ENCODE measurements at places on chromosomes 6 and 20.

- no peak for DNase-seq
Measured at GRCh38 chr6:133247581-133247980, 6.4 kb downstream of the EYA4 start.

DNA sequence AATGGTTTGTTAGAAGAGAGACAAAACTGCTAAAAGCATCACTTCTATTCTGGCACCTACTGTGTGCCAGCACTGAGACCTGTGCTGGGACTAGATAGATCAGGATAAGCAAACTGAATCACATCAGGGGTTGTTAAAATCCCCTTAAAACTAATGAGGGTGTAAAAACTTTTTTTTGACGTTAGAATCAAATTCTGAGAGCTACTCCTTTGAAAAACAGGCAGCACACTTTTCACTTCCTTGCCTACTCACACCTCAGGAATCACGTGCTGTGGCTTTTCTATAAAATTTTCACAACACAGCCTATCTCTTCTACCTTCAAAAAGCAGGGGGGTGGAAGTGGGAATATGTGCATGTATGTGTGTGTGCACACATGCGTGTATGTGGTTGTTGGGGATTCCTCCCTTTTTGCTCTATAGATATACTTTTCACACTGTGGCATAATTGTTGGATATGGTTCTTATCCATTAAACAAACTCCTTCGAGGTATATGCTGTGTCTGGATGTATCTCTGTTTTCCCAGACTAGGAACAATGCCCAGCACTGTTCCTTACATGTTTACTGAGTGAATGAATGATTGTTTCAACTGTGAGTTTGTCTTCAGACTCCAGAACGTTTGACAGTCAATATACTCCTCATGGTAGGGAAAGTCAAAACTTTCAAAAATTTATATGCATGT lies 105.4 kb downstream of the FYN start:
- DNase-seq: no peak

- peak; percentile 76 for DNase-seq
Measured at GRCh38 chr20:38252292-38253288, 7.9 kb downstream of the KIAA1755 start.

DNA sequence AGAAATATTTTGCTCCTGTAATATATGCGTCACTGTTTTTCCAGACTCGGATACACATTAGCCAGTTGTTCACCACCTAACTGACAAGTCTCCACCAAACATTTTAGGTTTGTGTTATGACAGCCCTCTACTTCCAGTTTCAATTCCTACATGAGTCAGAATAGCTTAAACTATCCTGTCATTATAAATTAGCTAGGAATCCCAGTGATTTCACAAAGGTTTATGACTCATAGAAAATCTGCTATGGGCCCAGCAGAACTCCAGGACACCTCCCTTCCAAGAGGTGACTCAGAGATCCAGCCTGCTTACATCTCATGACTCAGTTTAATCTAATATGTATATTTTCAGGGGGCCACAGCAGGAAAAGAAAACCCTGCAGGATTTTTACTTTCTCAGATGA lies 17.4 kb upstream of the PLCB4 start:
- DNase-seq: peak; percentile 99

GRCh38 chr6:140070846-140071473 lies 696.5 kb upstream of the CITED2 start:
- DNase-seq: peak; percentile 96

DNA sequence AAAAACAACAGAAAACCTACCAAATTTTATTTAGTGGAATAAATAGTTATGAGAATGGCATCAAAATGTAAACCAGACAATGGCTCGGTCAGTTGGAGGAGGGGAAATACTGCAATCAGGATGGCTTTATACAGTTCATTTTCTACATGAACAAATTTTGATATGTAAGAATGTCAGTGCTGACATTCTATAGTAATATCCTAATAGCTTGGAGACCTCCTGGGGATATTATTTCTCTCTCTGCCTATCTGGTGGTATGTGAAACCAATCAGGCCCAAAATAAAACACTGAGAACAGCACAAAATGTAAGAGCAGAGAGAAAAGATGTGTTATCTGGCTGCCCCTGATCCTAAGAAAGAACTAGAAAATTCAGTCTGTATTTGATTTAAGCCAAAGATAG lies 327.7 kb downstream of the UBE3D start:
- no peak for DNase-seq

DNA sequence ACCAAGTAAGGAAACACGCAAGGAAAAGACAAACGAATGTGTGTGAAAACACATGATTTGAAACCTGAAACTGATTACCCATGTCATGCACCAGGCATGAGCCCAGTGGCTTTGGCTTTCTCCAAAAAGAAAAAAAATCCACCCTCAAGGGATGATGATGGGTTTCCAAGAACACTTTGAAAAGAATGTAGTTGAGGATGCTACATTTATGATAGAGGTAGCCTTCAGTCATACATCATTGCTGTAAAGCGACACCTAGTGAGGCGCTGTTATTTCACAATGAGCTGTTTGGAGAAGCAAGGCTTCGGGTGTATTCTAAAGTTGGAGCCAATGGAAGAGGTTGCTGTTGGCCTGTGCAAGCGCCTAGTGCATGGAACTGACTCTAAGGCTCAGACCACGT lies 124.9 kb downstream of the SCML4 start:
- DNase-seq: peak; percentile 44

DNA sequence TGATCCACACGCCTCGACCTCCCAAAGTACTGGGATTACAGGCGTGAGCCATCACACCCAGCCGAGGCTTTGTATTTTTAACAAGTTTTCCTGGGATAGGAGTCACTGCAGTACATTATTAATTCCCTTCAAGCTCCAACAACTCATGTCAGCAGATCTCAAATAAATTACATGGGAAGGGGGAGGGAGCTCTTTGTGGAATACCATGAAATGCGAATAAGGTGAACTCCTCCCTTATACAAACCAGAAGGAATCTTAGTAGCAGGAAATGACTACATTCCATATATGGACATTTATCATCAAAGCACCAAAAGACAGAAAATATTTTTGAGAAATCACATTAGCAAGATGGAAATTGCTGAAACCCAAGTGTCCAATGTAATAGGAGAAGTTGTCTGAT lies 2.9 kb downstream of the GSS start:
- peak; percentile 63 for DNase-seq

DNA sequence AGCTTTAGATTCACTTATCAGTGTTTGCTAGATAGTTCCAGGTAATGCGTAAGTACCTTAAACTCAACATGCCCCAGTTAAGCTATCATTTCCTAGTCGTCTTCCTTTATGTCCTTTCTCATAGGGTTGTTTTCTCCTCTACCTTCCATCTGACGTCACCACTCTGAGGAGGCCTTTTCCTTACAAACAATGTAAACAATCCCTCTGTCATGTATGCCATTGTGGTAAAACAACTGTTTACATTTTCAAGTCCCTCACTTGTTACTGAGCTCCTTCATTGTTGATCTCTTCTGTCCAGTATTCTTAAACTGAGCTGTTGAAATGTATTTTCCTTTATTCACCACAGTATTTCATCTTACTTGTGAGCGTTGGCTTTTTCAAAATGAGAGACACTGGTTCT lies 45.4 kb upstream of the PLCG1 start:
- no peak for DNase-seq

DNA sequence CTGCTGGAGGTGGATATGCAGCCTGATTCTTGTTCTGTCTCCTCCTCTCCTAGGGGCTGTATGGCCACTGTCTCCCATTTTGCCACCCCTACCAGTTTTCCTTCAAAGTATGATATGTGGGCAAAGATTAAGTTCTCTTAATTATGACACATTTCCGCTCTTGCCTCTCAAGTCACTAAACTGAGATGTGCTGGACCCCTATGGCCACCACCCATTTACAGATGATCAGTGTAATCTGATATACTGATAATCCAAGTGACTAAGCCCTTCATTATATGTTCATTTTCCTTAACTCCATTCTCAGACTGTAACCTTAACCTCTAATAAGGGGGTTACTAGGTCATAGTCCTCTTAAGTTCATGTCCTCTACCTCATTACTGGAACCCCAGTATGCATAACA lies 711 bp upstream of the C20orf141 start:
- DNase-seq: no peak

- no peak for DNase-seq
Measured at GRCh38 chr6:87250019-87250418, 72.4 kb upstream of the SMIM8 start.

DNA sequence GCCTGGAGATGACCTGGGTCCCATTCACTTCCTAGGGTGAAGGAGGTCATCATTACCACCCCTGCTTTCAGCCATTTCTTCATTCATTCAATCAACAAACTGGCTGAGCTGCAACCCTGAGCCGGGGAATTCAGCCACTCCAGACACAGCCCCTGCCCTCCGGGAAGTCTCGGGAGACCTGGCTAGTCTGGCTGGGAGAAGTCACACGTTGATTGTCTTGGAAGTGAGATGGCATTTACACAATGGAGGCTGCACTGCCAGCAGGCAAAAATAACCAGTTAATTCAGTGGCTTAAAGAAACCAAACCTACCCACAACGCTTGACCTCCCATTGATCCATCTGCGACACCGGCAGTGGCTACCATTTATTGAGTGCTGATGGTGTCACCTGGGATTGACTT lies 2.0 kb upstream of the PMEPA1 start:
- no peak for DNase-seq

DNA sequence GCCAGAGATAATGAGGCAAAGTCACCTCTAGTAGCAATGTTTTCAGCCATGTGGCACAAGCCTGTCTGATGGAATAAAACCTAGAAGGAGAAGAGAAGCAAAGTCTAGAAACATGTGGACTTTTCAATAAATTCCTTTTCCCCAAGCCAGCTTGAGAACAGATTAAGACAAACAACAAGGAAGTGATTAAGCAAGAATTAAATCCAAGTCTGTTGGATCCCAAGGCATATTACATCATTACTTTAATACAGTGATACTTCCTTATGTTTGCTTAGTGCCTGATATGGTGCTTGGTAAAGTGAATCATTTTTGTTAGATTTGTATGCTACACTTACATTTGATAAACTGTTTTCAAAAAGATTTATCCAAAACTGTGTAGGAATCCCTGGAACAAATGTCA lies 260.3 kb upstream of the FAM83B start:
- peak; percentile 44 for DNase-seq

DNA sequence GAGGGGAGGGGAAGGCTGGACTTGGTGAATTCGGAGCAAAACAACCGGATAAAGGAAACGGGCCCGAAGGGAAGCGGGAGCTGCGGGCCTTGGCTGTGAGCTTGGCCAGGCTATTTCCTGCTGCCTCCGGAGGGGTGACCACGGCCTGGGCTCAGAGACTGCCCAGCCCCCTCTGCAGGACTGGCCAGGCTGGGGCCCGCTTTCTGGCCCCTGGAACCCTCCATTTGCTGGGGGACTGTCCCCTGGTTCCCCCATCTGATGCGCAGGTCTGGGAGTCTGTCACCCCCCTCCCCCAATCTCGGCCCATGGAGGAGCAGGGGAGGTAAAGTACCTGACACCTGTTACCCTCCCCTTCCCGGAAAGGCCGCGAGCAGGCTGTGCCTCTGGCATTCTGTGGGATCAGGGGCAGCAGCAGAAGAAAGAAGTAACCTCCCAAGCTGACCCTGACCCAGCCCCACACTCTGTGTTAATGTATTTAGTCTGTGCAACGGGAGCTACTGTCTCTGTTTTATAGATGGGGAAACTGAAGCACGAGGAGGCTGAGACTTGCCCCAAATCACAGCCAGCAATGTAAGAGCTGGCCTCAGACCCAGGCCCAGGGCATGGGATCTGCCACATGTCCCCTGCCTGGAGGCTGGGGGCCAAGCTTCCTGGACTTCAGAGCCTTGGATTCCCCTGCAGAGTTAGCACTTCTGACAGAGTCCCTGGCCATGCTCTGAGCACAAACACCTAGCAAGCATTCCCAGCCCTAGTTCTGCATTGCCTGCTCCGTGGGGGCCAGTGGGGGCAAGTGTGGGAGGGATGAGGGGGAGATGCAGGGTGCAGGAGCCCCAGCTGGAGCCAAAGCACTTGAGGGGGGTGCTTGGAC lies 3.5 kb downstream of the C20orf204 start:
- no peak for DNase-seq

DNA sequence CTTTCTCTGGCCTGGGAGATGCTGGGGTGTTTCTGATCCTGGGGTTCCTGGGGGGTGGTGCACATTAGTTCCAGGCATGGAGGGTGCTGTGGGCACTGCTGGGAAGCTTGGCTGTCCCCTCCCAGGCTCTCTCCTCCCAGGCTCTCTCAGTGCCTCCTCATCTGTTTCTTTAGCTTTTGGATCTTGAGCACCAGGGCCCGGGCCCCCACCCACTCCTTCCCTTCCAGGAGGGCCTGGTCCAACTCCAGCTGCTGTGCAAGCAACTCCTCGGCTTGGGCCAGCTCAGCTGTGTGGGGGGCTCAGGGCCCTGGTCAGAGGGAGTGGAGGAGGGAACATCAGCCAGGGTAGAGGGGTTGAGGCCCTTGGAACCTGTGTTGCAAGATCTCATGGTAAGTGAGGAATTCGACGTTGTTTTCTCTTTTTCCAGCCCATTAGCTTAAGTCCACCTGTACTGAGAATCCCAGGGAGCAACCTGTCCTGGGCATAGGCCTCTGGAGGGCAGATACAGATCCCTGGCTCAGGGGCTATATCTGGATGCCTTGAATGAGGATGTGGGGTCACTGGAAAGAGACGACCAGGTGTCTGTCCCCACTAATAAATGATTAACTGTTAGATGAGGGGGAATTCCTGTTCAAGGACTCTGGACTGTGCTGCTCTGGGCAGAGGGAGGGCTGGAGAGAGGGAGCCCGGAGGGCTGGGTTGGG lies 34.5 kb upstream of the HLA-A start:
- DNase-seq: no peak

- DNase-seq: peak; percentile 90
Measured at GRCh38 chr20:19858466-19859371, 100.7 kb downstream of the RIN2 start.

DNA sequence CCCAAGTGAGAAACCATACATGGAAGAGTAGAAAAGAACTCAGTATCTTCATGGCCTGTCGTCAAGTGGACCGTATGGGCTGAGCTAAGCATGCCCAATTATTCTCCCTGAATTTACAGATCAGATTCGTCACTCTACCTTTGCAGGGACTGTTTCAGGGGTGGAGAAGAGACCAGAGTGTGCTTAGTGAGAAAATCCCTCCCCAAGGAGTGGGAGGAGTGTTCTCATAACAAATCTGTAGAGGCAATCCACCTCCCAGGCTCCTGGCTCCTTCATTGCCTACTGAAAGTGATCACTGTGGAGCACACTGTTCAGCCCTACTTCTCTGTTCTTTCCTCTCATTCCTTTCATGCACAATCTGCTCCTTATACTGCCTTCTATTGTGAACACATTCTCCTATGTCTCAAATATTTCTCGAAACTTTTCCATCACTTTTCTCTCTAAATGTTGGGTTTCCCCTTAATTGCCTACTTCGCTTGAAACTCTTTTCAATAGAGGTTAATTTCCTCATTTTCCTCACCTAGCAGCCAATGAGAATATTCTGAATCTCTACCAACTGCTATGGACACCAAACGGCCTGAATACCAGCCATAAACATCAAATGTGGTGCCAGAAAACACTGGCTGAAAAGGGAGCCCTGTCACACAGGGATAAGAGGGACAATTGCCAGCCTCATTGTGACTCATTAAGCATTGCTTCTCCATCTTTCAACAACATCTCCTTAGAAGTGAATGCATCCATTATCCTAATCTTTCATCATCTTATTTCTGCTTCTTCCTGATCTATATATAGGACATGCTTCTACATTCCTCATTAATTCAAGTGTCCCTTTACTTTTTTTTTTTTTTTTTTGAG lies 398.3 kb downstream of the UTRN start:
- DNase-seq: peak; percentile 52

GRCh38 chr6:56093776-56094175 lies 153.6 kb downstream of the COL21A1 start:
- no peak for DNase-seq

GRCh38 chr6:87151781-87152525 lies 3.4 kb upstream of the ZNF292 start:
- peak; percentile 76 for DNase-seq

All from fibroblast of skin of scalp (primary cell).